ENCODE measurements at places on chromosomes 7 and 10. TPM values are rescaled to one million over a fixed set of nuclear protein-coding genes. Genes with fewer than 3 reads are reported as not detected.
A peak's percentile ranks its signal among the peaks of the same experiment; 100 is the strongest.

DNA sequence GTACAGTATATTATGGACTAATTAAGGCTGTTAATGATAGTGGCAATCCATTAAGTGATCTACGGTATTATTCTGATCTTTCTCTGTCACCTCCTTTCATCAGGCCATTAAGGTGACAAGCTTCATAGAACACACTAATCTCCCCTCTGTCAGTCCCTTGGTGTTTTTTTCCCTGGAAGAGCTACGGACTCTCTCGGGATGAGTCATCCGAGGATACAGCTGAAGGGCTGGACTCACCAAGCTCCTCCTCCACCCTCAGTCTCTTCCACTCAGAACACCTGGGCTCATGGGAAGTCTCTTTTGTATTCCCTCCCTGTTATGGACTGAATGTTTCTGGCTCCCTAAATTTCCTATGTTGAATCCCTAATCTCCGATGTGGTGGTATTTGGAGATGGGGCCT is 69.8 kb upstream of the PLXNA4 start:
- DNase-seq, result no peak
- no peak overlapping the region for H3K4me3 ChIP-seq
- no peak overlapping the region for H3K27ac ChIP-seq
- no peaks in the 10 kb centered on the region for H3K36me3 ChIP-seq

DNA sequence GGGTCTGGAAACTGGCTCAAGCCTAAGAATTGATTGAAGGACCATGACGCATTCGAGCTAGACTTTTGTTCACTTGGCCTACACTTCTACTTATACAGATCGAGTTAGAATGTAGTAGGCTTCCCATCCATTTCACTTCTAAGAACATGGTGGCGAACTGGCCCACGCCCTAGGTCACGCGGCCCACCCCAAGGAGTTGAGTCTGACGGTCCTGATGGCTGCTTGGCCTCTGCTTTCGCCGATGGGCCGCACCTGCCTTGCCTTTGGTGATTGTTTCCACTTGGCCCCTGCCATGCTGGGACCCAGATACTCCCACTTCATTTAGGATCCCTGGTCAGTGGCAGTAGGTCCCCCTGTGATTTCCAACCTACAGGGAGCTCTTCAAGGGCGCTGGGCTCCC is 153.6 kb downstream of the PRKAG2 start:
- H3K4me1 ChIP-seq, result peaks cover 39% of the 10 kb centered on the region
- no peak overlapping the region for H3K27ac ChIP-seq
- DNase-seq, result no peak
- no peak overlapping the region for H3K4me3 ChIP-seq
- no peaks in the 10 kb centered on the region for H3K36me3 ChIP-seq

- DNase-seq, result no peak
- no peaks in the 10 kb centered on the region for H3K4me1 ChIP-seq
- no peak overlapping the region for H3K27ac ChIP-seq
- no peaks in the 10 kb centered on the region for H3K36me3 ChIP-seq
- H3K27me3 ChIP-seq, result no peaks in the 10 kb centered on the region
Measured at GRCh38 chr7:40753455-40753854, 618.6 kb downstream of the SUGCT start.

DNA sequence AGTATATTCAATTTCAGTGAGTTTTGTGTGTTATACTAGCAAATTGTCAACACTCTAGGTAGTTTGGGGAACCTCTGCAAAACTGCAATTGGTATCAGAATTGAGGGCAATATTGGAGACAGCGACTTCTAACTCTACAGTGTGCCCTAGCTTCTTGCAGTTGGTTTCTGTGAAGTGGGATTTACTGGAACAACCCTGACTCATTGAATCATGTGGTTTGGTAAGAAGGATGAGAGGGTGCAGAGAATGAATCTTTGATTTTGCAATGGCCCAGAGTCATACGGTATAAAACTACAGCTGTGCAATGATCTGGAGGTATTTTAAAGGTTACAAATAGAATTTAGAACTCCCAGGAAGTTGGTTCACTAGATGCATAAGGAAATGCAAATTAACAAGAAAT is 129.1 kb upstream of the PPP1R3A start:
- H3K4me1 ChIP-seq, result no peaks in the 10 kb centered on the region
- no peaks in the 10 kb centered on the region for H3K27me3 ChIP-seq
- no peak overlapping the region for H3K27ac ChIP-seq
- no peaks in the 10 kb centered on the region for H3K36me3 ChIP-seq
- DNase-seq, result peak; percentile 12

DNA sequence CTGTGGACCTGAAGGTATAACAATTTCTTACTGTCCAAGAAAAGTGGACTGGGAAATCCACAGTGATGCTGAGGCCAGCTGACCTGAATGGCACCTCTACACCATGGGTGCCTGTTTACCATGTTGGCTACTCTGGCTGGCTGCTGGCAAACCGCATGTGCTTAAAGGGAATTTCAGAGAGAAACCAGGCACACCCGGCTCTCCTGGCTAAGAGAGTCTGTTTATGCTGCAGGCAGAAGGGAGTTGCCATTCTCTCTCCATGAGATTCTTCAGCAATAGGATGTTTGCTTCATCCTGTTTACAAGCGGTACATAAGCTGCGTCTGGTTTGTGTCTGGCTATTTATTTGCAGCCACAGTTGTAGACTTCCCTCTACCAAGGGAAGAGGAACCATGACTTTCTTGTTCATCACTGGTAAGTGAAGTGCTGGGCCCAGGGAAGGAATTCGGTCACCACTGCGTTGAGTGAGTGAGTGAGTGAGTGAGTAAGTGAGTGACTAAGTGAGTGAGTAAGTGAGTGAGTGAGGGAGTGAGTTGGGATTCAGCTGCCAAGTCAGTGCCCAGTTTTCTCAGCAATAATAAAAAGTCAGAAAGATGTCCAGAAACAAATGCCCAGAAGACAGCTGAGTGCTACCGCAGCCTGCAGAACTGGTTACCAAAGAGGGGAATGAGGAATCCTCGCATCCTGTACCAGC is 90.4 kb downstream of the COBL start:
- no peak for DNase-seq
- no peaks in the 10 kb centered on the region for H3K4me1 ChIP-seq
- no peak overlapping the region for H3K27ac ChIP-seq
- no peak overlapping the region for H3K4me3 ChIP-seq
- H3K36me3 ChIP-seq, result no peaks in the 10 kb centered on the region
- H3K27me3 ChIP-seq, result peaks cover 14% of the 10 kb centered on the region

SPDYE1 gene
- total RNA-seq, result not detected

- no peak overlapping the region for H3K4me3 ChIP-seq
- no peaks in the 10 kb centered on the region for H3K4me1 ChIP-seq
Measured at GRCh38 chr7:139901056-139901795, 72.2 kb downstream of the TBXAS1 start.

GRCh38 chr10:79487296-79488194 is 24.8 kb upstream of the EIF5AL1 start:
- peak; percentile 50 for DNase-seq
- no peak overlapping the region for H3K27ac ChIP-seq
- no peaks in the 10 kb centered on the region for H3K27me3 ChIP-seq
- no peak overlapping the region for H3K4me3 ChIP-seq

GRCh38 chr10:71343392-71343773 is 24.3 kb downstream of the SLC29A3 start:
- H3K36me3 ChIP-seq, result no peaks in the 10 kb centered on the region
- no peak overlapping the region for H3K4me3 ChIP-seq
- peaks cover 23% of the 10 kb centered on the region for H3K4me1 ChIP-seq
- no peak for DNase-seq
- no peak overlapping the region for H3K27ac ChIP-seq
- H3K27me3 ChIP-seq, result no peaks in the 10 kb centered on the region

DNA sequence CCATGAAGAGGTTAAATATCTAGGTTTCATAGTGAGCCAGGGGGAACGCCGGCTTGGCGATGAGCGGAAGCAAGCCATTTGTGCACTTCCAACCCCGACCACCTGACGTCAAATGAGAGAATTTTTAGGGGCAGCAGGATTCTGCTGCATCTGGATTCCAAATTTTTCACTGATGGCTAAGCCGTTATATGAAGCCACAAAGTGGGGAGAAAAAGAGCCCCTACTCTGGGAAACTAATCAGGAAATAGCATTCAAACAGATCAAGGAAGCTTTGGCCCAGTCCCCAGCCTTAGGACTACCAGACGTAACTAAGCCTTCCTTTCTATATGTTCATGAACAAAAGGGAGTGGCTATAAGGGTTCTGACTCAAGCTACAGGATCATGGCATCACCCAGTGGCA is 12.9 kb upstream of the ADCK2 start:
- H3K27ac ChIP-seq, result no peak overlapping the region
- H3K4me1 ChIP-seq, result no peaks in the 10 kb centered on the region
- H3K4me3 ChIP-seq, result no peak overlapping the region
- DNase-seq, result no peak
- no peaks in the 10 kb centered on the region for H3K27me3 ChIP-seq
- H3K36me3 ChIP-seq, result no peaks in the 10 kb centered on the region

EBLN1 gene
- not detected for total RNA-seq

DNA sequence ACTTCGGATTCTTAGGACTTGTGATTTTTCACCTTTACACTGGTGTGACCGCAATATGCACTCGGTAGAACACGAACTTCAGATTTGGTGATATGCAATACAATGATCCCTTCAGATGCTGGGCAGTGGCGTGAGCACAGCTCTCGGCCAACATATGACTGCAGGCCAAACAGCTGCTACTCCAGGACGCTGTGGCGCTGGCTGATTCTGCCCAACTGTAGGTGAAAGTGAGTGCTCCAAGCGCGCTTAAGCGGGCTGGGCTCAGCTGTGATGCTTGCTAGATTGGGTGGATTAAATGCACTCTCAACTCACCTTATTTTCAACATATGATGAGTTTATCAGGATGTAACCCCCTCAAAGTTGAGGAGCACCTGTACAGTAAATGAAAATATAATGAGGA is 137.6 kb upstream of the RET start:
- H3K27ac ChIP-seq, result no peak overlapping the region
- no peak overlapping the region for H3K4me3 ChIP-seq
- H3K27me3 ChIP-seq, result no peaks in the 10 kb centered on the region
- no peak for DNase-seq

Measured in Panc1 (cell line).